ENCODE measurements at places on chromosomes 2 and 18.

DNA sequence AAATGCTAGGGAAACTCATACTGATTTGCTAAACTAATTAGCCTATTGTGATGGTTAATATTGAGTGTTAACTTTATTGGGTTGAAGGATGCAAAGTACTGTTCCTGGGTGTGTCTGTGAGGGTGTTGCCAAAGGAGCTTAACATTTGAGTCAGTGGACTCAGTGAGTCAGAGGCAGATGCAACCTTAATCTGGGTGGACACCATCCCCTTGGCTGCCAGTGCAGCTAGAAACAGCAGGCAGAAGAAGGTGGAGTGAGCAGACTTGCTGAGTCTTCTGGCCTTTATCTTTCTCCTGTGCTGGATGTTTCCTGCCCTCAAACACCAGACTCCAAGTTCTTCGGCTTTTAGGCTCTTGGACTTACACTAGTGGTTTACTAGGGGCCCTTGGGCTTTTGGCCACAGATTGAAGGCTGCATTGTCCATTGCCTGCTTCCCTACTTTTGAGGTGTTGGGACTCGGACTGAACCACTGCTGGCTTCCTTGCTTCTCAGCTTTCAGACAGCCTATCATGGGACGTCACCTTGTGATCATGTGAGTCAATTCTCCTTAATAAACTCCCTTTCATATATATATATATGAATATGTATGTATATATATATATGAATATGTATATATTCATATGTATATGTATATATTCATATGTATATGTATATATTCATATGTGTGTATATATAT lies 69.7 kb downstream of the RPRM start:
- DNase-seq: no peak

DNA sequence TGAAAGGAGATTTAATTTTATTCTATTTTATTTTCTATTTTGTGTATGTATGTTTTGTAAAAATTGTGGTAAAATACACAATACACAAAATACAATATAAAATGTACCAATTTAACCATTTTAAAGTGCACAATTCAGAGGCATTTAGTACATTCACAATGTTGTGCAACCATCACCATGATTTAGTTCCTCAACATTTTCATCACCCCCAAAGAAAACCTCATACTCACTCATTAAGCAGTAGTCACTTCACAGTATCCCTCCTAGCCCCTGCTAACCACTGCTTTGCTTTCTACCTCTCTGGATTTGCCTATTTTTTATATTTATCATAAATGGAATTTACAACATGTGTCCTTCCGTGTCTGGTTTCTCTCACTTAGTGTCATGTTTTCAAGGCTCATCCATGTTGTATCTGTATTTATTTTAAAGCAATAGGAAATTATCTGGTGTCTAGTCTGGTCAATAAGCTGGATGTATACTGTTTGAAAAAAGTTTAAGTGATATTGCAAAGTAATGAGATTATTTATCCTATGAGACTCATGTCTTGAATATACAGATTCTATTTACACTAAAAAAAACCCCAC lies 77.9 kb upstream of the GLS start:
- no peak for DNase-seq

DNA sequence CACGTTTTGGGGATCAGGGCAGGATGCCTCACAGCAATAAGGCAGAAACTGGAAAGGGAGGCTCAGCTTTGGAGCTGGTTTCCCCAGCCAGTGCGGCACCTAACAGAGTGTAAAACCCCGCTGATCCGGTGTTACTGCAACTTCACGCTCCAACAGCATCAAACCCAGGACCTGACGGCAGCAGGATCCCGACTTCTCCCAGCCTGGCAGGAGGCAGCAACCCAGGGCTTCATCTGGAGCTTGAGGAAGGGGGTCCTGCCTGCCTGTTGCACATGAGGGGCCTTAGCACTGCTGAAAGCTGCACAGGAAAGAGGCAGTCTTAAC lies 209.8 kb downstream of the MGAT5 start:
- no peak for DNase-seq

DNA sequence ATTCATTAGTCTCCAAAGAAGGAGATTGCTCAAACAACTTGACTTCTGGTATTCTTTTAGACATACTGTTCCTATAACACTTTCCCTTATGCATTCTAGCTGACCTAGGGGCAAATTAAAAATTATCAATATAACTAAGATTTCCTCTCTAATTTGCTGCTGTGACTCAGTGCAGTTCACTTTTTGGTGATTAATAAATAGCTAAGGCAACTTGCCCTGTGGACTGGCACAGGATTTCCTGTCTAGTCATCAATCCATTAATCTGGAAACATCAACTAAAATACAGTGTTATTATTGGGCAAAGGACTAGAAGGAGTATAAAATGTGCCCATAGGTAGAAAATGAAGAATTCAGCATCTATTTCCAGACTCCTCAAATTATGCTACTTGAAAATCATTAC lies 83.5 kb upstream of the SERPINE2 start:
- peak; percentile 25 for DNase-seq

- DNase-seq: no peak
These were observed 56.5 kb upstream of the TWIST2 start for GRCh38 chr2:238791354-238791753.

DNA sequence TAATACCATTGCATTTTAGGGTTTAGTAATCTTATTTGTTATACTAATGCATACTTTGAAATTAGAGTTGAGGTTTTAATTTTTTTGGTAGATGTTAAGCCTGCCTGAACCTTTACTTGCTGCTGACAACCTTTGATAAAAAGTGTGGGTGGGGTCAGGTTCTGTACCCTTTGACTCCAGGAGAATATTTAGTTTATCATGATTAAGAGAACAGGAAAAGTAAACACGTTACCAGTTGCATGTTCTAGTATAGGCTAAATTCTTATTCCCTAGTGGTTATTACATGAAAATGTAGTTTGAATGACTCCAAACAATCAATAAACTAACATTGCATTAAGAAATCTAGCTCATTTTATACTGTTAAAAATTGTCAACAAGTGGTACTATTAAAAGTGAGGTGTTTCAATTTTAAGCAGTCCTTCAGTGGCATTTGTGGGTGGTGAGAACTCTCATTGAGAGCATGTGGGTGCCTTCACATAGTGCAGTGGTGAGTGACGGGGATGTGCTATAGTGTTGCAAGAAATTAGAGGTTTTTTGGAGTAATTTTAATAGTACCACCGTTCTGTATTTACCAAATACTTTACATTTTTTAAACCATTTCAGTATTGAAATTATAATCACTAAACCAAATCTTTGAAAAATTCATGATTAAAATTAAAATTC lies 29.9 kb downstream of the PHLPP1 start:
- no peak for DNase-seq

DNA sequence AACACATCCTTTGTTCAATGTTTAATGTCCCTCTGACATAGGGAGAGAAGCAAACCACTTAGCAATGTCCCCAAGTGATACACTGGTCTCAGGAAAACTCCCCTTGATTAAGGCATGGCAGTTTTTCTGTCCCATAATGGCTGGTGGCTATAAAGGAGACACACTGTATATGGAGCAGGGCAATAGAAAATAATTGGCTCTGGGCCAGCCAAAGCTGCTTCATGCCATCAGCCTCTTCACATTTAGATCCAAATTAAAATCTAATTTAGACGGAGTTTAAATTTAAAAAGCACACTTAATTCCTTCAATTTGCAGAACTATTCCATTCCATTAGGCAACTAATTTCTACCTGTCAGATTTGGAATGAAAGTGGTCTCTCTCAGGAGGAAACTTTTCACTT lies 638.1 kb downstream of the DSC3 start:
- no peak for DNase-seq

- no peak for DNase-seq
These were observed 34.7 kb upstream of the ACTR3 start for GRCh38 chr2:113854970-113855740.

DNA sequence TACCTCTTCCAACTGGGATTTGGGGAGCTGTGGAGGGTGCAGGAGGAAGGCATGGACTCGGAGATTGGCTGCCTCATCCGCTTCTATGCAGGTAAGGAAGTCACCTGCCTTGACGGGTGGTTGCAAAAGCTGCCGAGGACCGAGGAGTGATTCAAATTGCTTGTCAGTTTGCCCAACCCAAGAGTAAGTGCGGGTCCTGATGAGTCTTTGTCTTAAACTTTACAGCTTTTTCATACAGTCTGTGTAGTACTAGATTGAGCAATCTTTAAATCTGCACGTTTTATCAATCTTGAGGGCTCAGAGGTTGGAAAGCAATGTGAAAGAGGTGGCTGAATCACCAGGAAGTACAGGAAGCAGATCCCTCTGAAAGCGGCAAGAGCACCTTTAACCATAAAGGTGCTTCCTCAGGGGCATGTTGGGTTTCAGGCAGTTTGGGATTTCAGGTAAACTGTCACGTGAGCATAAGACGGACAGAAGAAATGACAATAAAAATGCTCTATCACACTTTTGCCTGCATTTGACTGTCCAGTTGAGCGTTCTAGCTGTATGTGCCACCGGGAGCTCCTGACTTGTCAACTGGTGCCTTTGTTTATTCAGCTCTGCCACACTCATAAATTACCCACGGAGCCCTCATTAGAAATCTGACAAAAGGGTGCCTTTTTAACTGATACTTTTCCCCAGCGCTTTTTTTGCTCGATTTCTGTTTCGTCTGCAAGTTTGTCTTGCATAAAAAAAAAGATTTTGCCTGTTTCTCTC lies 2.0 kb downstream of the PHLPP1 start:
- peak; percentile 60 for DNase-seq

DNA sequence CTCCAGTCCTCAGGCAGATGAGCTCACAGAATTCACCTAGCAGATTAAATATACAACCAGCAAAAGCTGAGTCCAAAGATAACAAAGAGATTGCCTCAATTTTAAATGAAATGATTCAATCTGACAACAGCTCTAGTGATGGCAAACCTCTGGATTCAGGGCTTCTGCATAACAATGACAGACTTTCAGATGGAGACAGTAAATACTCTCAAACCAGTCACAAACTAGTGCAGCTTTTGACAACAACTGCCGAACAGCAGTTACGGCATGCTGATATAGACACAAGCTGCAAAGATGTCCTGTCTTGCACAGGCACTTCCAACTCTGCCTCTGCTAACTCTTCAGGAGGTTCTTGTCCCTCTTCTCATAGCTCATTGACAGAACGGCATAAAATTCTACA lies 86.0 kb downstream of the PTRHD1 start:
- DNase-seq: no peak

DNA sequence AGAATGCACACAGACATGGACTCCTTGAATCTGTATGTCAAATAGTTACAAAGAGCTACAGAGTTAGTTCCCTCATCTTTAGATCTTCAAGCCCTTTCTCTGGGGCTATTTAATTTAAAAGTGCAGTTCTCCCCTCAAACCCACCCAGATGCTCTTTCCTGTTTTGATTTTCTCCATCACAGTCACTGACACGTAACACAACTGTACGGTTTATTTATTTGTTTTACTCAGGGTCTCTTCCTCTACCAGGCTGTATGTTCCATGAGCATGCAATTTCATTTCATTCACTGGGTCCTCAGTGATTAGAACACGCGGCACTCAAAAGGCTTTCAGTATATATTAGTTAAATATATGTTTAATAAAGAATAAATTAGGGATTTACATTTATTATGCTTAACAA lies 94.7 kb downstream of the DOCK10 start:
- DNase-seq: no peak
